Hematopoietic multipotent progenitor cell treated with erythropoietin and hydrocortisone succinate and interleukin-3 and kit ligand, for 8 days (in vitro differentiated cells): ENCODE measurements at places on chromosomes 2 and 18.

- DNase-seq: no peak
Measured at GRCh38 chr2:221527776-221528309, 44.3 kb downstream of the EPHA4 start.

GRCh38 chr2:202703091-202703490, 68.3 kb downstream of the FAM117B start:
- DNase-seq: no peak

GRCh38 chr2:71559080-71559827, 105.9 kb downstream of the DYSF start:
- no peak for DNase-seq

- no peak for DNase-seq
Measured at GRCh38 chr18:41390309-41390708, 564.7 kb upstream of the PIK3C3 start.

GRCh38 chr2:10524851-10525572, 76.9 kb upstream of the ODC1 start:
- DNase-seq: no peak
